ENCODE measurements at places on chromosomes 2 and 18.
A peak's percentile ranks its signal among the peaks of the same experiment; 100 is the strongest.

- H3K27ac ChIP-seq = no peak overlapping the region
- no peak overlapping the region for H3K4me3 ChIP-seq
- no peaks in the 10 kb centered on the region for H3K27me3 ChIP-seq
- peaks cover 27% of the 10 kb centered on the region for H3K4me1 ChIP-seq
- no peak for DNase-seq
Measured at GRCh38 chr2:226187616-226188015, 612.0 kb downstream of the IRS1 start.

DNA sequence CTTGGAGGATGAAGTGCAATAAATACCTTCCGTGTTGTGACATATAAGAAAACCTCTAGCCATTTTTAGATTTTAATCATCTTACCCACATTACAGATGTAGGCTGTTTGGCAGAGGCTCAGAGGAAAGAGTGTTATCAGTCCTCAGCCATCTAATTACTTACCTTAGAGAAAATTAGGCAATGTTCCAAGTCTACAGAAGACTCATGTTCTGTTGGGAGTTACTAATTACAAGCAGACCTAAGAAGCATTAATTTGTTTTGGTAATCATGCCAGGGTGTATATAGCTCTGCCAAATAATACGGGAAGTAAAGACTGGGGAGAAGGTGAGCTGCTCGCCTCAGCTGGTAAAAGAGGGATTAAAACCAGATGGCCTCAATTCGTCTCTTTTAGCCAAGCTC is 125.8 kb upstream of the PGAP1 start:
- no peak overlapping the region for H3K4me3 ChIP-seq
- no peaks in the 10 kb centered on the region for H3K36me3 ChIP-seq
- no peak for DNase-seq
- H3K27ac ChIP-seq = no peak overlapping the region
- H3K4me1 ChIP-seq = no peaks in the 10 kb centered on the region

DNA sequence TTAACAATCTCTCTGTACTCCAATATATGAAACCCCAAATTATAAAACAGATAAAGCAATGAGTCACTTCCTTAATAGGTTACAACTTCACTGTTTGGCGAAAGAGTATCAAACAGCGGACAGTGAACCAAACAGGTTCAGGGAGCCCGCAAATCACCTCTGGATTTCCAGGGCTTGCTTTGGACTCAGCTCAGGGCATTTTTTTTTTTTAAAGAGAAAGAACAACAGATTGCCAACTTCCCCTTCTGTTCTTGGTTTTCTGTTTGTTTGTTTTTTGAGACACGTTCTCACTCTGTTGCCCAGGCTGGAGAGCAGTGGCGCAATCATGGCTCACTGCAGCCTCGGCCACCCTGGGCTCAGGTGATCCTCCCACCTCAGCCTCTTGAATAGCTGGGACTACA is 52.7 kb downstream of the ABCB11 start:
- H3K36me3 ChIP-seq = peaks cover 12% of the 10 kb centered on the region
- peaks cover 42% of the 10 kb centered on the region for H3K4me1 ChIP-seq
- no peak overlapping the region for H3K4me3 ChIP-seq
- peak; percentile 77 for DNase-seq
- no peaks in the 10 kb centered on the region for H3K27me3 ChIP-seq
- H3K27ac ChIP-seq = peak overlapping the region; percentile 45

DNA sequence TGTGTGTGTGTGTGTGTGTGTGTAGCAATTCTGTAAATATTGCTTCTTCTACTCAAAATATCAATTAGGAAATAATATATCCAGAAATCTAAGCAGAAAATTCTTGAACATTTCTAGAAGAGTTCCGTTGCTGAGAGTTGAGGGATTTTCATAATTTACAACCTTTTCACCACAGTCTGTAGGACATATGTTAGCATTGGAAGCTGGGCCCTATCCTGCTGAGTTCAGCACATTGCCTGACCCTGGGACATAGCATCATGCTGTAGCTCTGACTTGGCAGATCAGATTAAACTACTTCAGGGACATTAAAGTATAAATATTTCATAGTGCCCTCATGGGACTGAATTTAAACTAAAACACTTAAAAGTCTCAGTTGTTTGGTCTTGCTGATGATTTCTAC is 129.2 kb upstream of the KCNH7 start:
- peaks cover 32% of the 10 kb centered on the region for H3K4me1 ChIP-seq
- H3K4me3 ChIP-seq = no peak overlapping the region
- no peaks in the 10 kb centered on the region for H3K27me3 ChIP-seq

- H3K27ac ChIP-seq = no peak overlapping the region
- no peak for DNase-seq
- peaks cover 28% of the 10 kb centered on the region for H3K36me3 ChIP-seq
- no peaks in the 10 kb centered on the region for H3K27me3 ChIP-seq
- H3K4me1 ChIP-seq = peaks cover 46% of the 10 kb centered on the region
- H3K4me3 ChIP-seq = peak overlapping the region; percentile 17
Measured at GRCh38 chr2:38362232-38362631, 14.8 kb downstream of the ATL2 start.

DNA sequence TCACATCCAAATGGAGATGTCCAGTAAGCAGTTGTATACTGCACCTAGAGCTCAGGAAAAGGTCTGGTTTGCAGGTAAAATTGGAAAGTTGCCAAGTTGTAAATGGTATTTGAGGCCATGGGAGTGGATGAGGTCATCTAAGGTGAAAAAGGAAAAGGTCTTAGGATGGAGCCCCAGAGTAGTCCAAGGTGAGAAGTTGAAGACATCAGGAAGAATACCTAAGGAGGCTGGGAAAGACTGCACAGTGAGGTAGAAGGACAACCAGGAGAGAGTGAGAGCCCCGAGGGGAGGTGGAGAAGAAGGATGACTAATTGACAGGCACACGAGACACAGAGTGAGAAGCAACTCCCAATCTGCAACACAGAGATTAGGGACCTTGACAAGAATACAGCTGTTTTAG is 10.7 kb downstream of the DPP4 start:
- no peaks in the 10 kb centered on the region for H3K27me3 ChIP-seq
- peaks cover 60% of the 10 kb centered on the region for H3K4me1 ChIP-seq
- no peak overlapping the region for H3K4me3 ChIP-seq
- no peaks in the 10 kb centered on the region for H3K36me3 ChIP-seq
- no peak overlapping the region for H3K27ac ChIP-seq
- no peak for DNase-seq

DNA sequence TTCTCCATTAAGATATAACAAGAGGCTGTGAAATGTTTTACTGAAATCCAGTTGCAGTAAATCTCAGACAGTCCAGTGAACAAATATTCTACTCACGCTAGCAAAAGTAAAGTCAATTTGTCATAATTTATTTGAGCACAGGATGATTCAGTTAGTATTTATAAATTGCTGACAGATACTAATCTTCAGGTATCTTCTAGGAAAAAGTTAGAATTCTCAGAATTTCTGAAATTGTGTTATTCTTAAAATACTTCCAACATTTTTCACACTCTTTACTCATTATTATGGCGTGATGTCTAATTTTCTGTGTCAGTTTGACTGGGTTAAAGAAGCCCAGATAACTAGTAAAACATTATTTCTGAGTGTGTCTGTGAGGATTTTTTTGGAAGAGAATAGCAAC is 460.2 kb upstream of the ACVR2A start:
- H3K27me3 ChIP-seq = no peaks in the 10 kb centered on the region
- no peak overlapping the region for H3K4me3 ChIP-seq
- H3K36me3 ChIP-seq = no peaks in the 10 kb centered on the region
- no peaks in the 10 kb centered on the region for H3K4me1 ChIP-seq

GRCh38 chr2:269356-270030 is 4.7 kb downstream of the ACP1 start:
- H3K27ac ChIP-seq = no peak overlapping the region
- H3K36me3 ChIP-seq = peaks cover 27% of the 10 kb centered on the region
- peaks cover 42% of the 10 kb centered on the region for H3K4me1 ChIP-seq

- no peak for DNase-seq
- no peak overlapping the region for H3K4me3 ChIP-seq
- no peak overlapping the region for H3K27ac ChIP-seq
- peaks cover 10% of the 10 kb centered on the region for H3K4me1 ChIP-seq
- peaks cover 56% of the 10 kb centered on the region for H3K27me3 ChIP-seq
Measured at GRCh38 chr2:16765356-16765755, 99.7 kb upstream of the CYRIA start.

DNA sequence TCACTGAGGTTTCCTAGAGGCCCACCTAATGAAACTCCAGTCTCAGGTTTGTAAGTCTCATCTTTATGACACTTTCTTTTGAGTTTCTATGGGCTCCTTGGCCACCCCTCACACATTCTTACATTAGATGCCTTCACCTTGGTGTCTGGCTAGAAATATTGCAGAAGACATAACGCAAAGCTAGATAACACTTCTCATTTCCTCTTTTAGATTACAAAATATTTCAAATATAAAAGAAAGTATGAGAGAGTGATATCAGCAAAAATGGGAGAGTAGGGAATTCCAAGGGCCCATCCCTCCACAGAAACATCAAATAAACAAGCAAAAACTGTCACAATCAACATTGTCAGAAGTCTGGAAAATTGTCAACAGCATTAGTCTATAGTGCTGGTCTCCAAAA is 43.3 kb upstream of the ZCCHC2 start:
- no peaks in the 10 kb centered on the region for H3K27me3 ChIP-seq
- no peak overlapping the region for H3K27ac ChIP-seq
- H3K36me3 ChIP-seq = no peaks in the 10 kb centered on the region
- DNase-seq = no peak

GRCh38 chr2:142694282-142694681 is 183.2 kb upstream of the KYNU start:
- DNase-seq = no peak
- no peaks in the 10 kb centered on the region for H3K27me3 ChIP-seq
- peak overlapping the region; percentile 64 for H3K27ac ChIP-seq
- no peaks in the 10 kb centered on the region for H3K36me3 ChIP-seq
- no peak overlapping the region for H3K4me3 ChIP-seq

- peaks cover 43% of the 10 kb centered on the region for H3K4me1 ChIP-seq
- no peaks in the 10 kb centered on the region for H3K27me3 ChIP-seq
- peak overlapping the region; percentile 96 for H3K27ac ChIP-seq
Measured at GRCh38 chr2:226114436-226114835, 685.2 kb downstream of the IRS1 start.

Measured in Calu3 (cell line).